ENCODE measurements at places on chromosomes 12 and 14. TPM values are rescaled to one million over a fixed set of nuclear protein-coding genes. Genes with fewer than 3 reads are reported as not detected.

The FNTB gene
- total RNA-seq = 19.3 TPM

The DAD1 gene
- total RNA-seq = 251 TPM

The CIROP gene
- total RNA-seq = not detected

The ASIC1 gene
- total RNA-seq = 2.1 TPM

The KRT4 gene
- total RNA-seq = 0.47 TPM

The TAS2R13 gene
- total RNA-seq = 0.99 TPM

The IL22 gene
- not detected for total RNA-seq

The TMEM132D gene
- not detected for total RNA-seq

The PRR4 gene
- 1.4 TPM for total RNA-seq

The KSR2 gene
- total RNA-seq = 1.0 TPM

The CMAS gene
- total RNA-seq = 28.6 TPM

The CDK2 gene
- total RNA-seq = 40.3 TPM
